ENCODE measurements at places on chromosomes 12 and 14. TPM values are rescaled to one million over a fixed set of nuclear protein-coding genes. Genes with fewer than 3 reads are reported as not detected.

The MSRB3 gene
- 3.9 TPM for total RNA-seq

The RAD51AP1 gene
- 5.5 TPM for total RNA-seq

The LALBA gene
- total RNA-seq, result 0.47 TPM

The CHST11 gene
- 29.0 TPM for total RNA-seq

The C12orf54 gene
- not detected for total RNA-seq

The CCDC175 gene
- total RNA-seq, result 3.3 TPM

The HOXC4 gene
- not detected for total RNA-seq

- DNase-seq, result no peak
Measured at GRCh38 chr12:53949631-53950436, 4.9 kb upstream of the HOXC12 start.

DNA sequence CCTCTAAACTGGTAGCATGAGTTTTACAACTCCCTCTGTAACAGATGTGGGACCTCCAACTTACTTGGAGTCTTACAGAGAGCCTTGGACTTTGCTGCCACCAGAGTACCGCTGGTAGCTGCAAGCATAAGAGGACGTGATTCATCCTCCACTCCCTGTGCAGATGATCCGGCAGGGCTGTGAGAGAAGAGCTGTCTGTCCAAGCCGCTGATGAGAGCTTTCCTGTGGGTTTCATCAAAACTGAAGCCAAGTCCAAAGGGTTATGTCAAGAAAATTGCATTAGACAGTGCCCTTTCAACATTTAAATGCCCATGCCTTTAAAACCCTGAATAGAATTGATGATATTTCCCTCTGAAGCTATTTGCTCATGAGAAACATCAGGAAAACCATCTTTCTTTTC is 85.8 kb downstream of the LLPH start:
- DNase-seq, result no peak

DNA sequence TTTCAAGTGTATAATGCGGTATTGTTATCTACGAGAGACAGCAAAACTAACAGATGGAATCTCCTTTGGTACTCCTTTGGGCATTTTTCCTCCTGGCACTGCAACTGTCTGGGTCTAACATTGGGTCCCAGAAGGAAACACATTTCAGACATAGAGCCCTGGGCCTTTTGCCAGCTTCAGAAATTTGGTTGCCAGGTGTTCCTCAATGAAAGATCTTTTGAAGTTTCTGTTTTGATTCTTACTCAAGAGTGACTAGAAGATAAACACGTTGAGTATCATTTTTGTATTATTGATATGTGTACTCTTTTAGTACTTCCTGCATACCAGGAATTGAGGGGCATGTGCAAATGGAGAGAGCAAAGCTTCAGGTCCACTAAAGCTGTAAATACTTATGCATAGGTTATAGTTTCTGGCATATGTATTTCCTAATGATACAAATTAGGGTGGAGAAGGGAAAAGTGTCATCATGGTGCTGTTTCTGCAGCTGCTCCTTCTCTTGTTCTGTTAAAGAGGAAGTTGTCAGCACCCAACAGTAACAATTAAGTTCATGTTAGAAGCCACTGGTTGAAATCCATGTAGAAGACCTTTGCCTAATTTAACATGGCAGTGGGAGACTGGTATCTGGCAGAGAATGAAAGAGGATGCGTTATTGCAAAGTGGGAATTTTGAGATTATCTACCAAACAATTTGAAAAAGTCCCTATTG is 53.5 kb downstream of the SLC38A6 start:
- DNase-seq, result no peak

DNA sequence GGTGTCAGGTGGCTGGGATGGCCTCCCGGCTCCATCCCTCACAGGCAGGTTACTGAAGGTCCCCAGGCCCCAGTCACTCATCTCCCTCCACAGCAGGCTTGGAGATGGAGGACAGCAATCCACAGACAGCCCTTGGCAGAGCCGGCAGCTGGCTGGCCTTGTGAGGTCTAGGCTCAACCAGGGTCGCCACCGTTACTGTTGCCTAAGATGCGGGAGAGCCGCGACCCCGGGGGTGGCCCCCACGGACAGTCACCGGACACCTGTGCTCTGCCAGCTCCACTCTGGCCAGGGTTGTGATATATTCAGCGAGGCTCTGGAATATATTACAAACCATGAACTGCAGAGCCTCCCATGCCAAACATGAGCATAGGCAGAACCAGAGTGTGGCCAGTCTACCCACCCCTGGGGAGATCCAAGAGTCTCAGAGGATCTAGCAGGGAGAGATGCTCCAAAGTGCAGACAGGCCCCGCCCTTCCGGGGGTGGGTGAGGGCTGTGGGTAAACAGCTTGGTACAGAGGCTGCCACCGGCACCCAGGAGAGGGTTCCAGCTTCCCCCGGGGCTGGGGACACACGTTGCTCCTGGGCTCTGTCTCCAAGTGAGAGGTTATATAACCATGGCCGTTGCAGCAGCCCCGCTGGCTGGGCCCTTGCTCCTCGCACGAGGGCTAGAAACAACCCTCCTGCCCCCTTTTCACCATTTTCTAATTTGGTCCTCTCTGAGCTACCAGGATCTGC is 55.9 kb upstream of the DIO3 start:
- no peak for DNase-seq

- no peak for DNase-seq
Measured at GRCh38 chr12:119857041-119857591, 20.0 kb downstream of the CIT start.

DNA sequence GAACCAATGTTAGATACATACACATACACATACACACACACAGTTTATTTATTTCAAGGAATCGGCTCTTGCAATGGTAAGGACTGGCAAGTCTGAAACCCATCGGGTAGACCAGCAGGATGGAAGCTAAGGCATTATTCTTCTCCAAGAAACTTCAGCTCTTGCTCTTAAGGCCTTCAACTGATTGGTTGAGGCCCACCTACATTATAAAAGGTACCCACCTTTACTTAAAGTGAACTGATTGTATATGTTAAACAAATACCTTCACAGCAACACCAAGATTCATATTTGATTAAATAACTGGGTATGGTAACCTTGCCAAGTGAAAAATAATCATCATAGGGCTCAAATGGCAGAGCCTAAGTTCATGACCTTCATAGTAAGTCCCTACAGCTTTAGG is 695.5 kb downstream of the BCL11B start:
- DNase-seq, result no peak

- DNase-seq, result no peak
Measured at GRCh38 chr12:79155683-79156082, 291.1 kb downstream of the SYT1 start.

DNA sequence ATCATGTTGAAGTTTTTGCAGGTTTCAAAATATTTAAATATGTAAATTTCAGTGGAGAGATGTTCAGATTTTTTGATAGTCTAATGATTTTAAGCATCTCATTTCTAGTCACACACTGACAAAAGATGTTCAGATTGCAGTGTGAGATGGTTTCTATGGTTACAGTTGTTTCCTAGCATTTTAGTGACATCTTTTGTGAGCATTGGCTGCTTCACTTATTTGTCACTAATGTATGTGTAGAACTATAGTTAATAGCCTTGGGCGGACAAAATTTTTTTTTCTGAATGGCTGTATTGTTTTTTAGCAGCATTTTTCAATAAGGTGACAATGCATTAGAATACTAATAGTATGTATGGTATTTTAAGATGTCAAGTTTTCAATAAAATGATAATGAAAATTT is 315.6 kb upstream of the PRKD1 start:
- DNase-seq, result no peak

- no peak for DNase-seq
Measured at GRCh38 chr12:119730381-119730780, 62.4 kb downstream of the PRKAB1 start.

- DNase-seq, result no peak
Measured at GRCh38 chr12:116138781-116139180, 138.7 kb downstream of the MED13L start.

Measured in occipital lobe (tissue), 3 donors.